H54 (cell line): ENCODE measurements at places on chromosomes 16 and 17.
A peak's percentile ranks its signal among the peaks of the same experiment; 100 is the strongest.

GRCh38 chr16:76201385-76201784 lies 75.8 kb upstream of the CNTNAP4 start:
- DNase-seq: no peak

- DNase-seq: no peak
These were observed 5.5 kb downstream of the PCGF2 start for GRCh38 chr17:38742411-38743308.

DNA sequence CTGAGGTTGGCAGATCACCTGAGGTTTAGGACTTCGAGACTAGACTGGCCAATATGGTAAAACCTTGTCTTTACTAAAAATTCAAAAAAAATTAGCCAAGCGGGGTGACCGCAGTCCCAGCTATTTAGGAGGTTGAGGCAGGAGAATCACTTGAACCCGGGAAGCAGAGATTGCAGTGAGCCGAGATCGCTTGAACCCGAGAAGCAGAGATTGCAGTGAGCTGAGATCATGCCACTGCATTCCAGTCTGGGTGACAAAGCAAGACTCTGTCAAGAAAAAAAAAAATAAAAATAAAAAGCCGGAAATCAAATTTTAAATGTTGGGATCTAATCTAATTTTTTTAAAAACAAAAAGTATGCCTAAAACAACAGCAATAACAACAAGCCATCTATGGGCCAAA lies 56.3 kb downstream of the ABCC1 start:
- no peak for DNase-seq

DNA sequence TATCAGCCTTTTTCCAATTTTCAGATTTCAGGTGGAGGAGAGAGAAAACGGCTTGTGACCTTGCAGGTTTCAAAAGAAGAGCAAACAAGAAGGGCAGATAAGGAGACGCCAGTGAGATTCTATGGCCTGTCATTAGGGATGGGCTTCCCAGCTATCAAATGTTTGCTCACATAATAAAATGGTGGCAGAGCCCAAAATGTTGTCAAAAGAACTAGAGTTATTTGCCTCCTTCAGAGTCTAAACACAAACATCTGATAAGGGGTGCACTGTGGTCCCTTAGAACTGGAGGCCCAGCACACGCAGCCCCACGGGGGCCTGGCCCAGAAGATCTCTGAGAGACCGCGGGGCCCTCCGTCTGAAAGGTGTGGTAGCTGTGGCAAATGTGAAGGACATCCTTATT lies 46.1 kb upstream of the DDX52 start:
- no peak for DNase-seq

DNA sequence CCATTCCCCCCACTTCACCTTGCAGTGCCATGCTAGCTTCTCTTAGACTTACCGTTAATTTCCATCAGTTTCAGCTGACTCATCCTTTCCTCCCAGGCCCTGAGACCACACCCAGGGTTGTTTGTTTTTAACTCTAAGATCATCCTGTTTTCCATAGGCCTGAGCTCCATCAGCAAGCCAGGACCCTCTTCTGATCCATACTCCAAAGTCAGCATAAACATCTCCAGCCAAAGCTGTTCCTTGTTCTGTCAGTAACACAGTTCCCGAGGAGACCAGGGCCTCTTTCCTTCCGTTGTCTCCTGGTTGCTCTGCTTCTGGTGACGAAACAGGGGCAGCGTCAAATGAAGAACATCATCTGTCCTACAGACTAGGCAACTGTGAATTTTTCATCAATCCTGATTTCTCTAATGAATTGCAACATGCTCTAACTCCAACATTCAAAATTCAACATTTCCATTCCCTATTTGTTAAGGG lies 83.8 kb upstream of the HNF1B start:
- DNase-seq: peak; percentile 30

DNA sequence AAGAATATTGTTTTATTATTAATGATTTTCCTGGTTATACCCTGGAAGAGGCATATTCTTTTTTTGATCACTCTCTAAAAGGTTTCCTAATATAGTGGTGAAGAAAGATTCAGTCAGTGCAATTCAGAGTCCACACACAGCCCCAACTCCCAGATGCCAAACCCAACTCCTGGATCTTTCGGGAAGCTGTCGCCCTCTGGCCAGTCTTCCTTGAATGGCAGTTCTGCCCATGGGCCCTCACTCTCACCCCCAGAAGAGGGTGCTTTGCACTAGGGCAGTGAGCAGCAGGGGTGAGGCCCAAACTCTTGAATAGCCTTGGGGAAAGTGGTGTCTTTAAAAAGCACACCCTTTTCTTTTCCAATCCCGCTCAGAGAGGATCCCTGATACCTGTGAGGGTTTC lies 11.0 kb downstream of the KRT32 start:
- no peak for DNase-seq

DNA sequence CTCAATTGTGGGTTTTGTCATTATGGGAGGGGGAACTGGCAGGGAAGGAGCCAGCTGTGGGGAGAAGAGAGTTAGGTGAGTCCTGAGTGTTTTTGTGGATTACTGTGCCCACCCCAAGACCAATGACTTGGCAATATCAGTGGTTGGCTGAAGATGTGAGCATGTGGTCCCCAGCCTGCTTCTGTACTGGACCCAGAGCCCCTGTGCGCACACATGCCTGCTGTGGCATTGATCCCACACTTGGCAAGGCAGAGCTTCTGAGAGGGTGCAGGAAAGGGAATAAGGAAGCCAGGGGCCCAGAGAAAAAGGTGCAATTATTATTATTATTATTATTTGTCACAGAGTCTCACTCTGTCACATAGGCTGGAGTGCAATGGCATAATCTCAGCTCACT lies 1.3 kb downstream of the PRAC1 start:
- DNase-seq: no peak

DNA sequence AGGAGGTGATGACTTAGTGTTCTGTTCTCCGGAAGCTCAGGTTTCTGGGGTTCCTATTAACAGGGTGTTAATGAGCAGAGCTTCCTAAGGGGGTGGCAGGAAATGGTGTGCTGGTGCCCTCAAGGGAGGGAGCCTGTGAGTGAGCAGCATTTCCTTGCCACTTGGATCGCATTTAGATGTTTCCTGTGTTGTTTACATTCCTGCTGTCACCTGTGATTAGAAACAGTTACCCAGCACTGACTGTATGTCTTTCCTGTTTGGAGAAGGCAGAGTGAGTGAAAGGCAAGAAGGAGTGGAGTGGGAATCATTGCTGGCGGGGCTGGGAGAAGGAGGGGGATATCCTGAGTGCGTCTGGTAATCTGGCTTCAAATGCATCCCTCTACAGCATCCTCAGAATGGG lies 214.6 kb downstream of the CCDC182 start:
- DNase-seq: no peak

- no peak for DNase-seq
These were observed 25.3 kb downstream of the MGRN1 start for GRCh38 chr16:4649744-4650442.

GRCh38 chr16:14566599-14566998 lies 63.5 kb downstream of the PARN start:
- no peak for DNase-seq

GRCh38 chr16:59213952-59214351 lies 479.8 kb upstream of the GOT2 start:
- DNase-seq: no peak

DNA sequence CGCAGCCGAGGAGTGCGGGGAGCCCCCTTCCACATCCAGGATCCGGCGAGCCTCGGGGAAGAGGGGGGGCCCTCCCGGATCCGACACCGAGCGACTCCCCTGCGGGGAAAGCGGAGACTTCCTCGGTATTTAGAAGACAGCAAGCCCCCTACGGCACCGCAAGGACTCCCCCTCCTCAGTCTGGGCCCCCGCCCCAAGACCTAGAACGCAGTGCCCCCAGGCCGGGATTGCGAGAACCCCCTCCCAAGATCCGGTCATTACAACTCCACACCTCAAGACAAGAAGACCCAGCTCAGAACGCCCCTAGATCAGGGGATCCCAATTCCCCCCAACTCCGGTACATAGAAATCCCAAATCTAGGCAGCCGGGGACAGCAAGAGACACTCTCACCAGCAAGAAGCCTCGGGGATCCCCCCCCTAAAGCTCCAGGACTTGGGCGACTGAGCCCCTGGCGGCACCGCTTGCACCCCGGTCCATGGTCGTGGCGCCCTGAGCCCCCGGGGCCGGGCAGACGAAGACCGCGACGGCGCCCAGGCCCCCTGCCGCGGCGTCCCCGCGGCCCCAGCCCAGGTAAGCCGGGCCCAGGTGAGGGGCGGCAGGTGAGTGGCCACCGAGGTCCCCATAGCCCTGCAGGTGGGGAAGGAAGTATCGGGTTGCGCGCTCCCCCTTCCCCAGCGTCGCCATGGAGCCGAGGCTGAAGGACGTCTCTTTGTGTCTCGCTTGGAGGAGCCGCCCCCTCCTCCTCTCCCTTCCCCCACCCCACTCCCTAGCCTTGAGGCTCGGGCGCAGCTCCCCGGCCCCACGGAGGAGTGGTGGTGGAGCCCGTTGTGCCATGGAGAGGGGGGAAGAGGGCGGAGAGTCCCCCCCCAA lies 641 bp downstream of the SBK1 start:
- DNase-seq: no peak

DNA sequence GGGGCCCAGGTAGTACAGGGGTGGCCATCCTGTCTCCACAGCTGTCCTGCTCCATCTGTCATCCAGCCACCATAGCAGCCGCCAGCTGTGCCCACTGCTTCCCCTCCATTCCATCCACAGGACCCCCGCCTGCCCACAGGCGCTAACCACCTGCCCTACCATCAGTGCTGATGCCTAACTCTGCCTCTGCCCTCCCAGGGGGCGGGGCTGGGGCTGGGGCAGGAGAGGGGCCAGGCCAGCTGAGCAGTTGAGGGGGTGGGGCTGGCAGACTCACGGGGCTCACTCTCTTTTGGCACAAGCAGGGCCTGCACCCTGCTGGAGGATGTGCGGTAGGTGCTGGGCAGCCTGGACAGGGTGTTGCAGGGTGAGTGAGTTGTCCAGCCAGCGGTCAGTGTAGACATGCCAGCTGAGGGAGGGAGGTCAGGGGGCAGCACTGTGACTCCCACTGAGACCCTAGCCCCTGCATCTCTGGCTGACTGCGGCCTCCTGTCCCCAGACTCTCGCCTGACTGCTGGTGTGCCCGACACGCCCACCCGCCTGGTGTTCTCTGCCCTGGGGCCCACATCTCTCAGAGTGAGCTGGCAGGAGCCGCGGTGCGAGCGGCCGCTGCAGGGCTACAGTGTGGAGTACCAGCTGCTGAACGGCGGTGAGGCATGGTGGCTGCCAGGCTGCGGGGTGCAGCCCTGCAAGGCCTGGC lies 9.6 kb downstream of the GALK1 start:
- peak; percentile 82 for DNase-seq

- no peak for DNase-seq
These were observed 108.9 kb downstream of the MAP2K6 start for GRCh38 chr17:69523244-69523861.
